ENCODE measurements at places on chromosomes 11 and 22.

DNA sequence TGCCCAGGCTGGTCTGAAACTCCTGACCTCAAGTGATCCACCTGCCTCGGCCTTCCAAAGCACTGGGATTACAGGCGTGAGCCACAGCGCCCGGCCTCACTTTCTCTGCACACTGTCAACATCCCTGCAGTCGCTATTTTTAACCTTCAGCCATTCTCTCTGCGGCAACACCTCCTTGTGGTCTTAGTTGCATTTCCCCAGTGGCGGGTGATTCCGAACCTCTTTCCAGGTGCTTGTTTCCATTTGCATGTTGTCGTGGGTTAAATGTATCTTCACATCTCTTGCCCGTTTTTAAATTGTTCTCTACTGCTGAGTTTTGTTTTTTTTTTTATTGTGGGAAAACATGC, 2.2 kb upstream of the SCT start:
- DNase-seq = no peak

GRCh38 chr11:33147559-33147958, 13.7 kb downstream of the CSTF3 start:
- DNase-seq = no peak

- DNase-seq = no peak
Observed at GRCh38 chr22:47805394-47805935, 1043.0 kb downstream of the TBC1D22A start.

GRCh38 chr11:119706029-119706428, 23.0 kb downstream of the NECTIN1 start:
- DNase-seq = no peak

DNA sequence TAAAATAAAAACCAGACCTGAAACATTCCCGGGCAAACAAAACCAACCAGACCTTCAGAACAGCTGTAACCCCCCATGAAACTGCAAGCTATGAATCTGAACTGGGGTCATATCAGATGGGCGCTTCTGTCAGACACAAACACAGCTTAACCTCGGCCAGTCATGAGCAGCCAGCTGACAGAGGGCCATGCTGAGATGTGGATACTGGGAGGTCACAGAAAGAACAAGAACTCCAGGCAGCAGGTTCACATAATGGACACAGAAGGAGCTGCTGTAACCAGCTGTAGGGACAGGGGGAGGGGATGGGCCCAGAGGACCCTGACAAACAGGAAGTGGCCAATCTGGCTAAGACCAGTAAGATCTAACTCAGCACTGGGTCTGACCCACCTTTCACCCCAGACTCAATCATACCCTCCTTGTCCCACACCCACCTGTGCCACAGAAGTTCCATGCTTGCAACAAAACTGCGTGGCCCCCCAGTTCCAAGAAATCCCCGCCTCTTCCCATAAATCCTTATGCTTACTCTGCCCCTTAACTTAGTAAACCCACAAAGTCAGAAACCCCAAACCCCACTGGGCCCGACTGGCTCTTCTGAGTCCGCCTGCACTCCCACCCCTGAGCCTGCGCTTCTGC, 4.0 kb downstream of the APOL4 start:
- no peak for DNase-seq

- no peak for DNase-seq
Observed at GRCh38 chr11:936199-936598, 10.5 kb downstream of the AP2A2 start.

DNA sequence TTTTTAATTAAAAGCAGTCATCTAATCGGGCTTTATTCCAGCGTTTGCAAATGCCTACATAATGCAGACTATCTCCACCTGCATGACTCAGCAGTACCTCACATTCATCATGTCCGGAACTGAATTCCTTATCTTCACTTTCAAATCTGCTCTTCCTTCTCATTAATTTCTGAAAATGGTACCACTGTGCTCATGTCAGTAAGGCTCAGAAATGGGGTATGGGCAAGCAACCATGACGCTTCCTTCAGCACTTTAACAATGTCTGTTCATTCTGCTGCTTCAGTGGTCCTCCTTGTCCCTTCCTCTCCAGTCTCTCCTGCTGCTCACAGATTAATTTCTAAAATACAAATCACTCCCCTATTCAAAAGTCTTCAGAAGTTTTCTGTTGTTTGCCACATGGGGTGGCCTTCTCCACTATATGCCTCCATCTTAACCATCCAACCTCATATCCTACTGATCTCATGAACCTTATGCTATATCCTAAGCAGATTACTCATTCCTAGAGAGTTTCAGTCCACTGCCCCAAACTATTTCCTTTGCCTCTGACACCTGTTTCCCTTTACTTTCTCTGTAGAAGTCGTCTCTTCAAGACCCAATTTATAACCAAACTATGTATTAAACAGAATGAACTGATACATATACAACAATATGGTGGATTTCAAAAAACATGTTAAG, 7.0 kb downstream of the GTF2H1 start:
- no peak for DNase-seq

DNA sequence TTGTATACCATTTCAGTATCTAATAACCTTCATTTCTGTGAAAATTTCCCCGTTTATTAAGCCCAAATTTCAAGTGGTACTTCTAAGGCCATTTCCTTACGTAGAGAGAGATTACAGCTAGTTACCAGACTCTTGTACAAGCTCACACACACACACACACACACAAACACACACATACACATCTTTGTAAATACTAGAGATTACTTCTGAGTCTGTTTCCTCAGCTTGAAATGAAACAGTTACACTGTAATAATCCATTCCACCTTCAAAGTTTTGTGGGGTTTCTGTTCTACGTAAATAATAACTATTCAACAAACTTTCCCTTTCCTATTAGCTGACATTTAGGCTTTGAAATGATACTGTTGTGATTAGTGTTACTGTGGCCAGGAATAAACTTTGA, 6.2 kb downstream of the POGLUT3 start:
- DNase-seq = no peak

- DNase-seq = no peak
Observed at GRCh38 chr11:128472128-128473089, 114.9 kb downstream of the ETS1 start.

GRCh38 chr22:41517172-41518047, 26.9 kb downstream of the POLR3H start:
- DNase-seq = peak; percentile 33

- DNase-seq = no peak
Observed at GRCh38 chr22:17118342-17118741, 2.8 kb downstream of the TMEM121B start.

GRCh38 chr11:131311776-131312514, 58.5 kb upstream of the NTM start:
- DNase-seq = no peak

DNA sequence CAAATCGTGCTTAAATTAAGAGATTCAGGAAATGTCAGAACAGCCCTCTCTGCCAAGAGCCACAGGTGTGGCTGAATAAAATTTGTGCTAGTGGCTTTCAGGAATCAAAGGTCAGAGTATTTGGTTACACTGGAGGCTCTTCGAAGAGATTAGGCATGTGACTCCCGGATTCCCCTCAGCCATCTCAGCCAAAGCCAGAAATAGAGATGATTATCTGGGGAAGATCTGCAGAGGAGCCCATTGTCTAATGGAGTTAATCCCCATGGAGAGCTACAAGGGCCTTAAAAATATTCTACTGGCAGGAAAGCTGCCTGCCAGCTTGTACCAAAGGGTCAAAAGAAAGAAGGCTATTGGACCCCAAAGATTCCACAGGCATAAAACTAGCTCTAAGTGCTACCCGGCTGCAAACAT, 1259.5 kb downstream of the TBC1D22A start:
- no peak for DNase-seq

- DNase-seq = no peak
Observed at GRCh38 chr22:37012262-37012904, 6.9 kb downstream of the TST start.

GRCh38 chr11:14190992-14191778, 167.8 kb downstream of the RRAS2 start:
- DNase-seq = no peak
